Stimulated activated CD4-positive, alpha-beta T cell treated with anti-CD3 and anti-CD28 coated beads, Interleukin-12 subunit alpha, Interleukin-12 subunit beta, amount 100 ng/mL, for 24 hours (primary cell): ENCODE measurements at places on chromosomes 11 and 22.
A peak's percentile ranks its signal among the peaks of the same experiment; 100 is the strongest.

- no peak for DNase-seq
Measured at GRCh38 chr11:124867700-124868099, 2.5 kb downstream of the ROBO3 start.

DNA sequence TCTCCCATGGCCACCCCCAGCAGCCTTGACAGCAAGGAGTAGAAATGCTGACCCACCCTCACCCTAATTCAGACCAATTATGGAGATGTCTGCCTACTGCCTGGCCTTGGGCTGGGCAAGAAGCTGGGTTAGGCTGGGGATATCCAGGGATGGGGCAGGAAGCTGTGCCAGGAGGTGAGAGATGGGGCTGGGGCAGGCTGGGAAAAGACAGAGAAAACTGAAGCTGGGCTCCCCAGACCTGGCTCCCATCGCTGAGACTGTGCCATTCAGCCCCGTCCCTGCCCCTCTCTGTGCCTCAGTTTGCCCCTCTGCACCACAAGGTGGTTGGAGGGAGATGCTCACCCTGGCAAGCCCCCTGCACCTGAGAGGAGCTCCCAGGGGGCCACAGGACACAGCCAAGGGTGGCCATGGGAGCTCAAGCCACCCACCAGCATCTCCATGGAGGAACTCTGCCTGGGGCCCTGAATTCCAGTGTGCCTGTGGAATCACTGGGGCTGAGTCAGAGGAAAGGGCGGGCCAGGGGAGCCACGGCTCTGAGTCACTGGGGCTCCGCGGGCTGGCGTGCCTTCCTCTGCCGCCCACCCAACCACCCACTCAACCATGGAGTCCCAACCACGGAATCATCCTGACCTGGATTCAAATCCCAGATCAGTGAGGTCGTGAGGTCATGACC is 6.0 kb upstream of the CARD10 start:
- DNase-seq = no peak

GRCh38 chr11:26187639-26188038 is 144.3 kb upstream of the ANO3 start:
- no peak for DNase-seq

DNA sequence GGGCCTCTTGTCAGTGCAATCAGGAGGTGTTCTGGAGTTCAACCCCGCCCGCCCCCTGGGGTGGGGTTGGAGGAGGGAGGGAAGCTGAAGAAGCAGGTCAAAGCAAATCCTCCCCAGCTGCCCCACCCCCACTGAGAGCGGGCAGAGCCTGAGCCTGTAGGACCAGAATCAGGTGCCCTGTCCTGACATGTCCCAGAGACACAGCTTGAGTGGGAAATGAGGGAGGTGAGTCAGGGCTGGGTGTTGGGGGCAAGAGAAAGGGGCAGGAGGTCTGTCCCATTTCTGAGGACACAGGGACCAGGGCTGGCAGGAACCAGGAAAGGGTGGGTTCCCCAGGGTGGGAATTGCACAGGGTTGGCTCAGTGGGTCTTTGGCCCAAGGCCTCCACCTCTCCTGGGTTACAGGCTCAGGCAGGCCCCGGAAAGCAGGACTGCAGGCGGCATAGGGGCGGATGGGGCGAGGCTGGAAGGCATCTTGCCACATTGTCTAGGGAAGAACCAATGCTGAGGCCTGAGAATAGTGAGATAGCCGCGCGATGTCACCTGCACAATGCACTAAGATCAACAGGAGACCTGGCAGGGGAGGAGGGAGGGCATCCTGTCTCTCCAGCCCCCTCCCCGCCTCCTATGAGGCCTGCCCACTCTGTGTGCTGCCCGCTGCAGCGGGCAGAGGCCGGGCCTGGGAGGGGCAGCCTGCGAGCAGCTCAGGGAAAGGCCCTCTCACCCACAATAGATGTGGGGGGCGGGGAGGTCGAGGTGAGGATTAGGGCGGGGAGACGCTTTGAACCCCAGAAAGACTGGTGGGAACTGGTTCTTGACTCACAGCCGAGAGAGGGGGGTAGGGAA is 32.4 kb downstream of the NECTIN1 start:
- no peak for DNase-seq

DNA sequence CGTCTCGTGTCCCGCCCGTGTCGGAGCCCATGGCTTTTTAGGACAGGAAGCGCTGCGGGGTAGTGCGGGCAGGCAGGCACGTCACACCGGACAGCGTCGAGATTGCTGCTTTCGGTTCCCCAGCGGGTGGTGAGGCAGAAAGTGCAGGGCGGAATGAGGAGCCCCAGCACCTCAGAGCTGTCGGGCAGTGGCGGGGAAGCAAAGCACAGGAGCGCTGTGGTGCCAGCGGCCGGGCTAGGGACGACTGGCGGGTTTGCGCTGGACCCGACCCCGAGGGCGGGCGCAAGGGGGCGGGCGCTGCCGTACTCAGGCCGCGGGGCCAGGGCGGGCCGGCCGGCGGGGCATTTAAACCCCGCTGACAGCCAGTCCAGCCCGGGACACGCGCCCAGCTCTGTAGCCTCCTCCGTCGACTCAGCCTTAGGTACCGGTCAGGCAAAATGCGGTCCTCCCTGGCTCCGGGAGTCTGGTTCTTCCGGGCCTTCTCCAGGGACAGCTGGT is at the start of gene SLC37A2:
Gene SLC37A2 (plus strand): TSS at position 375 of the 498 bp plus-strand sequence. CDS start 63 bp downstream, at position 438.
- DNase-seq = peak; percentile 10

DNA sequence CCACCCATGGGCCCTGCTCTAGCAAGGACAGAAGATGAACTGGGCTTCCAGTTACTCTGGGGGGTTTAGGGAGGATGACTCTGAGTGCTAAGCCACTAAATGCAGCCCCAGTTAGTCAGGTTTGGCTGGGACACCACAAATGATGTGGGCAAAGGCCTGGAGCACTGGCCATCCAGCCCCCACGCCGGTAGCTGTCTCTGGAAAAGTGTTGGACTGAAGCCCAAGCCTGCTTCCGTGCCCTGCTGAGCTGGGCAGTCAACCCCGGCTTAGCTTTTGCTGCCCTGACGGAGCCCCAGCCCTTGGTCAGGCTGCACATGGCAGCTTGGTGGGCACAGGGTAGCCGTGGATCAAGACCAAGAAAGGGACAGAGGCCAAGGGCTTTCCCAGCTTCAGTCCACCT is 5.7 kb upstream of the GSTP1 start:
- no peak for DNase-seq

DNA sequence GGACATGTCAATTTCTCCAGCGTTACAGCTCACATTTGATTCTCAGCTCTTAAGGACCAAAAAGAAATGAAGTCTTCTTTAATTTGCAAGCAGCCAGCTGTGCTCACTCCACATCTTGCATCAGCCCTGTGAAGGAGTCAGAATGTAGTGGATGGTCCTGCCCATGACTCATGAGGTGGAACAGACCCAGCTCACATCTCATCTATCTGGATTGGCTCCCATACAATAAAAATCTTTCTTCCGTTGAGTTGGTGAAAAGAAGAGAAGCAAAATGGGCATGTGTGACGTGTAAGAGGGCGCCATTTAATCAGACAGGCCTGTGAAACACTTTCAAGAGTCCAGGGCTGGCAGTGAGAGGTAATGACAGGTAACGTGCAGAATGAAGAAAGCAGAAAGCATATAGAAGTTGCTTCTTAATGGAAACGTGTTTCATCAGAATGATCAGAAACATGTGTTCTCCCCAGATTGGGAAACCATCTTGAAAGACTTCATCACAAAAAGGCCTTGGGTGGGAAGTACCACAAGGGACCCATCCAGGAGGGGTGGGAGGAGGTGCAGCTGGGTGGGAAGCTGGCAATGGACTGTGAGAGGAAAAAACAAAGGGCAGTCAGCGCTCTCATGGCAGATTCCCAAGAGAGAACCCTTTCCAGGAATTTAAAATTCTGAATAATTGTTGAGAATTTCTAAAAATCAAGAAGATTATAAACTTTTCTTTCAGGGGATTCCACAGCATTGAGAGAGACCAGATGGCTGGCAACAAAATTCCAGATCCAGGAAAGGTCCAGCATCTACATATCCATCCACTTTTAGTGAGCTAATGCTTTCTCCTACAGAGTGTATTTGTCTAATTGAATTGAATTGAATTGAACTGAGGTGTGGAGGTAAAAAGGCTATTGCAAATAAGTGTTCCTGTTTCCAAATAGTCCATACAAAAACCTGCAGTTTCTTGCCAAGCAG is 57.0 kb downstream of the ETS1 start:
- DNase-seq = no peak

GRCh38 chr11:118790357-118791110 is 430 bp downstream of the DDX6 start:
- peak; percentile 27 for DNase-seq

DNA sequence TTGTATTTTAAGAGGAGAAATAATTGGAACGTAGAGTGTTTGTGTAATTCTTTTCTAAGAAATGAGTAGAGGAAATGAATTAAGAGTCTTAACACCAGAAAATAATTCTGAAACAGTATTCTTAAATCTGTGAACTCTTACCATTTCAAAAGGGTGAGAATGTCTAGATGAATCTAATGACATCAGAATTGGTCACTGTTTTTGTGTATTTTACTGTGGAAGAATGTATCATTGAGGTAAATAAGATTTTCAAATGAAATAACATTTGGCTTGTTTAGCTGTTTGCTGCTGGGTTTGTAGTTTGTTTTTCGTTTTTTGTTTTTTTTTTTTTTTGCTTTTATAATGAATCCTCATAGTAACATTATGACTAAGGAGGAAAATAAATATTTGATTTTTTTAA is 97.6 kb downstream of the EMSY start:
- no peak for DNase-seq
